ENCODE measurements at places on chromosomes 2 and 18. TPM values are rescaled to one million over a fixed set of nuclear protein-coding genes. Genes with fewer than 3 reads are reported as not detected.

The CCDC74B gene
- 9.8 TPM for total RNA-seq

The FAM237A gene
- not detected for total RNA-seq

GRCh38 chr2:18214936-18215335, 336.5 kb downstream of the KCNS3 start:
- H3K4me1 ChIP-seq = no peaks in the 10 kb centered on the region
- no peak overlapping the region for H3K4me3 ChIP-seq

The SCN2A gene
- total RNA-seq = not detected
